ENCODE measurements at places on chromosomes 4 and X. TPM values are rescaled to one million over a fixed set of nuclear protein-coding genes. Genes with fewer than 3 reads are reported as not detected.

The TEX13D gene
- not detected for total RNA-seq

The ENPEP gene
- total RNA-seq, result 2.1 TPM

The ETDA gene
- not detected for total RNA-seq

The IL3RA gene
- 0.19 TPM for total RNA-seq

The PABPC1L2B gene
- total RNA-seq, result not detected

The ASB9 gene
- total RNA-seq, result 0.38 TPM

The HELT gene
- not detected for total RNA-seq

The ARMCX5 gene
- total RNA-seq, result 17.5 TPM

The NAT8L gene
- under 0.01 TPM for total RNA-seq

The RIBC1 gene
- total RNA-seq, result 0.19 TPM

The PROM1 gene
- 0.85 TPM for total RNA-seq

The PABPC5 gene
- total RNA-seq, result 2.5 TPM

The H2BW2 gene
- total RNA-seq, result not detected

The PAGE2B gene
- total RNA-seq, result not detected

The NAA15 gene
- 62.9 TPM for total RNA-seq

The ZNF275 gene
- total RNA-seq, result 7.7 TPM

The NPNT gene
- not detected for total RNA-seq

The ADAM29 gene
- not detected for total RNA-seq

The UGT2B15 gene
- not detected for total RNA-seq

The RUFY3 gene
- total RNA-seq, result 66.2 TPM

The DDX53 gene
- not detected for total RNA-seq

The CSAG2 gene
- not detected for total RNA-seq

The SLC9A7 gene
- total RNA-seq, result 67.9 TPM

The DMRTC1 gene
- total RNA-seq, result not detected

The C4orf50 gene
- under 0.01 TPM for total RNA-seq

The NAP1L3 gene
- total RNA-seq, result 7.9 TPM

The CXorf65 gene
- total RNA-seq, result not detected

The DHRSX gene
- total RNA-seq, result 21.1 TPM
